ENCODE measurements at places on chromosomes 1 and 21. TPM values are rescaled to one million over a fixed set of nuclear protein-coding genes. Genes with fewer than 3 reads are reported as not detected.

The RPE65 gene
- 0.35 TPM for polyA plus RNA-seq

The BGLAP gene
- 7.8 TPM for polyA plus RNA-seq

The TNFAIP8L2 gene
- 3.2 TPM for polyA plus RNA-seq

The RGS13 gene
- 3.8 TPM for polyA plus RNA-seq

The ZMPSTE24 gene
- 48.4 TPM for polyA plus RNA-seq

The SLC25A34 gene
- 6.2 TPM for polyA plus RNA-seq

The BTG2 gene
- 147 TPM for polyA plus RNA-seq

The KCNN3 gene
- polyA plus RNA-seq, result 2.3 TPM

The VANGL2 gene
- 40.0 TPM for polyA plus RNA-seq

The XPR1 gene
- 26.8 TPM for polyA plus RNA-seq

The LYPD8 gene
- polyA plus RNA-seq, result not detected

The WNT2B gene
- 6.1 TPM for polyA plus RNA-seq

The PRDM16 gene
- polyA plus RNA-seq, result 14.6 TPM

The SDC3 gene
- 50.5 TPM for polyA plus RNA-seq

The SOAT1 gene
- 30.7 TPM for polyA plus RNA-seq

The VAV3 gene
- 7.1 TPM for polyA plus RNA-seq

The CCDC30 gene
- polyA plus RNA-seq, result 11.4 TPM

The TMEM234 gene
- 23.8 TPM for polyA plus RNA-seq

The LY9 gene
- 0.52 TPM for polyA plus RNA-seq

The KPRP gene
- not detected for polyA plus RNA-seq

The BEST4 gene
- polyA plus RNA-seq, result 0.94 TPM

The ST6GALNAC5 gene
- polyA plus RNA-seq, result 7.6 TPM

The HRNR gene
- polyA plus RNA-seq, result 0.24 TPM

The TRIM62 gene
- 6.4 TPM for polyA plus RNA-seq

The PEX10 gene
- polyA plus RNA-seq, result 21.1 TPM
